ENCODE measurements at places on chromosomes 13 and 19. TPM values are rescaled to one million over a fixed set of nuclear protein-coding genes. Genes with fewer than 3 reads are reported as not detected.

Gene RBM26
- total RNA-seq: 32.2 TPM

Gene METTL21C
- not detected for total RNA-seq

Gene ZNF556
- not detected for total RNA-seq

DNA sequence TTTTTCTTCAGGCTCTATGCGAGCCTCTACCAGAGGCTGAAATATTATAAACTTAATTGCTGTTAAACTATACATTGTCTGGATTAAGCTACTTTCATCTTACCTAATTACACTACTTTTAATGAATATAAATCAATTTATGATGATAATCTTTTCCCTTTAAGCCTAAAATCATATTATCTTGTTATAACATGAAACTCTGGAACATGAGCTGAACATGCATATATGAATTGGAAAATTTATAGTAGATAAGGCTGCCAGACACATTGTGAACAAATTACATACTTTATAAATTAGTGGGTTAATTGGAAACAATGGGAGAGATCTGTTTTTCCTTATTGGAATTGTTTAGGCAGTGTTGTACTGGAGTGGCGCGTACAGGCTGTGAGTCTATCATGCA lies 45.3 kb upstream of the ZDHHC20 start:
- no peak for DNase-seq

- no peak for DNase-seq
Measured at GRCh38 chr13:23469951-23470421, 36.5 kb upstream of the SACS start.

GRCh38 chr13:50910485-50910805 lies 854 bp downstream of the RNASEH2B start:
- DNase-seq: peak; percentile 90

GRCh38 chr13:66634384-66634783 lies 595.8 kb downstream of the PCDH9 start:
- DNase-seq: no peak

- DNase-seq: no peak
Measured at GRCh38 chr13:99064624-99065234, 86.9 kb upstream of the DOCK9 start.

GRCh38 chr13:73985783-73986182 lies 148.4 kb downstream of the KLF12 start:
- no peak for DNase-seq

GRCh38 chr13:53499576-53500133 lies 471.0 kb downstream of the OLFM4 start:
- no peak for DNase-seq

DNA sequence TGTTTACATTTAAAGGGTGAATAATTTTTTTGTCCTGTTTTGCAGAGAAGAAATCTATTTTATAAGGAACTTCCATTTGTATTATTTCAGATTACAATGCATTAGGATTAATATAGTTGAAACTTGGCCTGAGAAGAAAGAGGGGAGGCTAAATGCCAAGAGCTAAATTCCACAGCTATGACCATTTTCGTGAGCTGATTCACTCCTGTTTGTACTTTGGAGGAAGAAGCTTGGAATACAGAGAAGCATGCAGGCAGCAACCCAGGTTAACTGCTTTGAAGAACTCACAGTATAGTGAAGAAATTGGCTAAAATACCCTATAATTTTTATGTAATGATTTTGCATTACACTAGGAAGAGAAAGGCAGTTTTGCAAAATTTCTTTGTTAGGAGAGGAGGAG lies 309.4 kb upstream of the KLF12 start:
- DNase-seq: no peak

- DNase-seq: no peak
Measured at GRCh38 chr13:46587807-46588418, 34.9 kb downstream of the LRCH1 start.

DNA sequence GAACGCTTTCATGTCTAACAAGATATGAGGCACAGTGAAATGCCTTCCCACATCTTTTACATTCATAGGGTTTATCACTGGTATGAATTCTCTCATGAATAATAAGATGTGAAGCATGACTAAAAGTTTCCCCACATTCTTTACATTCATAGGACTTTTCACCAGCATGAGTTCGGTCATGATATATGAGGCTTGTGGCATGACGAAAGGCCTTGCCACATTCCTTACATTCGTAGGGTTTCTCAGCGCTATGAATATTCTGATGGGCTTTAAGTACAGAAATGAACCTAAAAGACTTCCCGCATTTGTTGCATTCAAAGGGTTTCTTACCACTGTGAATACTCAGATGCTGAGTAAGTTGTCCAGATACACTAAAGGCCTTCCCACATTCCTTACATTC lies 21.3 kb downstream of the ZNF607 start:
- DNase-seq: no peak

GRCh38 chr19:51572908-51573307 lies 1.8 kb downstream of the ZNF175 start:
- no peak for DNase-seq

DNA sequence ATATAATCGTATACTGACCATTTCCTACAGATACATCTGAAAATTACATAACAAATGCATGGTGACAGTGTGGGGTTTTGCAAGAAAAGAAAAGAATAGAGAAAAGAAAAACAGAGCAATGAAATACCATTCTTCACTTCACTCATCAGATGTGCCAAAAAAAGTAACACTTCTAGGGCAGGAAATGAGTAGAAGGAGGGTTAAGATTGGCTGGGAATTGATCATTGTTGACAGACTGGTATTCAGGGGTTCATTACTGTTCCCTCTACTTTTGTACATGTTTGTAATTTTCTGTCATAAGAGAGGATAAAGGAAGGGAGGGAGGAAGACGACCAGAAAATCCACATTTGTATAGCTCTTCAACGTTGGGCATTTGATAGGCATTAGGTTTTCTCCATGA lies 31.5 kb downstream of the ABCC4 start:
- DNase-seq: no peak
